NCI-H187 (cell line): ENCODE measurements at places on chromosomes 4 and X.

DNA sequence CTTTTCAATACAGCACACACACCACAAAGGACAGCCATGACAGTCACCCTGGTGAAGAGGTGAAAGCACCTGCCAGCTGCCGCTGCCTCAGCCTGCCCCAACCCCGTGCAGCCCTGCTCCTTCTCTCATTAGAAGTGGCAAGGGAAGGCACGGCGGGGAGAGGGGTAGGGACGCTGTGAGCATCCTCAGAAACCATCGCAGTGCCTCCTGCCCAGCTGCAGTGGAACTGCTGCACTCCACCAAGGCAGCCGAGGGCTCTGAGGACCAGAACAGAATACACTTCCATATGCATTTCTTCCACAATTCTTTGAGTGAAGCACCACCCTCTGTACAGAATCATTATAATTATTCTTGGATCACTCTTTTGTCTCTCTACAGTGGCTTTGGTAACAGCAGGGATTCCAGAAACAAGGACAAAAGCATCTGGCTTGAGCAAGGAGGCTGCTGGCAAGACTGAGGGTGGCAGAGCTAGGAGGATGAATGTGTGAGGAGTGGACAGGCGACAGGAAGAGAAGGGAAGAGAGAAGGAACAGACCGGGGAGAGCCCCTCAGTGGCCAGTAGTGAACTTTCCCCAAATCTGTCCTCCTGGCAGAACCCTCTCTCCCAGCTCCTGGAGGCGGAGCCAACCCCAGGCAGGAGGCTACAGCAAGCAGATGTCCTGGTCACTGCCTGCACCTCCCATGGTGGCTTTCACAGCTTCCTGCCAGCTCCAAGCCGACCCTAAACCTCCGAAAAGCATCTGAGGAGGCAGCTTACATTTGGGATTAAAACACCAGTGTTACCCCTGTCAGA lies 73.2 kb downstream of the MTNR1A start:
- no peak for DNase-seq

DNA sequence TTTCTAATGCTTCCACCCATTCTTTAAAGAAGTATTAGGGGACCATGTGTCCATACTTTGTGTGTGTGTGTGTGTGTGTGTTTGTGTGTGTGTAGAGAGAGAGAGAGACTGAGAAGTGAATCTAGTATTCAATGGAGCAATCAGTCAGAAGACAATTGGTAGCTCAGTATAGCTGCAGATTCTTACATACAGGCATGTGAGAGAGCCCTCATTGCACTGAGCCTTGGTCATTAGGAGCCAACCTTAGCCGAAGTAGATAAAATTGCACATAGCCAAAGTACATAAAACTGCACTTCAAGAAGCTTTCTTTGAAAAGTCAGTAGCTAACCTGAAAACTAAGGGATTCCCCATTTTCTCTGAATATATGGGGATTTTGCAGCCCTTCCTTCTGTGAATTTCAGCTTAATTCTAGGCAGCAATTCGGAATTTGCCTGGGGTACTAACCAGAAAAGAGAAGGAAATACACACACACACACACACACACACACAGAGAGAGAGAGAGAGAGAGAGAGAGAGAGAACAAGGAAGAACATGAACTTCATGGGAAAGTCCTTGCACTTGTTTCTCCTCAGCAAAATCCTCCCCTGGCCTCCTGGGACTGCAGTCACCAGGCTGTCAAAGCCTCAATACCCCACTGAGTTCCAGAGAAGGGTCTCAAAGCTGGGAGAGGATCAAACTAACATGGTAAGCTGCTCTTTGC lies 1.7 kb upstream of the PRDM8 start:
- no peak for DNase-seq

GRCh38 chrX:131778269-131779218 lies 234.7 kb downstream of the OR13H1 start:
- peak; percentile 74 for DNase-seq

- DNase-seq: no peak
Measured at GRCh38 chr4:139188648-139189416, 11.8 kb upstream of the ELF2 start.

DNA sequence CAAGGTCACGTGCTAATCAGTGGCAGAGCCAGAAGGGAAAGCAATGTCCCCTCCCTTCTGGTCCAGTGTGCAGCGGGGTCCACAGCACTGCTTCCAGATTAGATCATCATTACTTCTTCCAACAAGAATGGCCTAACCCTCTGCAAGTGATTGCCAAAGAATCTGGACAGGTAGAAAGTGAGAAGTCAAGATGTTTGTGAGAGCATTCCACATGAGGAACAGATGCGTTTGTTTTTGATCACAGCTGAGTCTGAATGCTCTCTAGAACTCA lies 147.7 kb downstream of the SHROOM3 start:
- DNase-seq: no peak

- no peak for DNase-seq
Measured at GRCh38 chrX:134180601-134181274, 56.2 kb upstream of the CCDC160 start.

- no peak for DNase-seq
Measured at GRCh38 chrX:119004920-119005524, 30.6 kb downstream of the LONRF3 start.

DNA sequence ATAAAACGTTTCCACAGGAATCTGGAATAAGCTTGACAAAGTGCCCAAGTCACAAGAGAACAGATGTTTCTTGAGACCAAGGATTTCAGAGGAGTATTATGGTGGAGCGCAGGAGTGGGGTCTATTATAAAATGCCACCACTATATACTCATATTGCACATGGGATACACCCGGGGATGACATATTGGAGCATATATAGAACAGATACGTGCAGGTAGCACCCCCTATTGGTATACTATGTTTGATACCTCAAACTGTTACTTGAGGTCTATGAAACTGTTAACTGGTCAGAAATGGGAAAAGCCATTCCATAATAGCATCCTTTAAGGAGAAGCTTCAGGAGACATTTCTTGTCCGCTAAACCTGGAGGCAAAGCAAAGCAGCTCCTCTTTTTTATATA lies 86.0 kb downstream of the PCYT1B start:
- DNase-seq: no peak

DNA sequence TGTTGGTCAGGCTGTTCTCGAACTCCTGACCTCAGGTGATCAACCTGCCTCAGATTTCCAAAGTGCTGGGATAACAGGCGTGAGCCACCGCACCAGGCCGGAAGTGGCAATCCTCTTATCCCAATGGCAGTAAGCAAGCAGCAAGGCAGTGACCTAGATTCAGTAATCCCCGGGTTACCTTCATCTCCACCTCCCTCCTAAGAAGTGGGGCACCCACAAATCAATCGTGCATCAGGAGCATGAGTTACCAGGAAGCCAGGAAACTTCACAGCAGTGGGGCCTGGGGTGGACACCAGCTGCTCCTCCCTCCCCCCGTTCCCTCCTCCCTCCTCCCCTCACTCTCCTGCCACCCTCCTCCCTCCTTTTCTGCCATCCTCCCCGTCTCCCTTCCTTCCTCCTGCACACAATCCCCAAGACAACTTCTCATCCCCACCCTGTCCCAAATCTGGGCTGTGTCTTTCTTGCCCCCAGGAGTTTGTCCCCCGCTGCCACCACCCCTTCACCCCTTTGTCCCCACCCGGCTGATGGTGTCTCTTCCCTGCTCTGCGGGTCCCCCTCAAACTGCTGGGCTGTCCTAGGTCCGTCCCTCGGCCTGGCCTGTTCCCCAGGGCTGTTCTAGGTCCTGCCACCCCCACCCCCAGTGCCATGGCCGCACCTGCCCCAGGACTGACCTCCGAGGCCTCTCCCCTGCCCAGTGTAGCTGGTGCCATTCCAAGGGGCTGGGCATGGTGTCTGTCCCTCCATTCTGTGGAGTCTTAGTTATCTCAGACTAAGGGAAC lies 2.2 kb downstream of the PDE6B start:
- no peak for DNase-seq

GRCh38 chr4:175657571-175657970 lies 154.5 kb downstream of the GPM6A start:
- no peak for DNase-seq

DNA sequence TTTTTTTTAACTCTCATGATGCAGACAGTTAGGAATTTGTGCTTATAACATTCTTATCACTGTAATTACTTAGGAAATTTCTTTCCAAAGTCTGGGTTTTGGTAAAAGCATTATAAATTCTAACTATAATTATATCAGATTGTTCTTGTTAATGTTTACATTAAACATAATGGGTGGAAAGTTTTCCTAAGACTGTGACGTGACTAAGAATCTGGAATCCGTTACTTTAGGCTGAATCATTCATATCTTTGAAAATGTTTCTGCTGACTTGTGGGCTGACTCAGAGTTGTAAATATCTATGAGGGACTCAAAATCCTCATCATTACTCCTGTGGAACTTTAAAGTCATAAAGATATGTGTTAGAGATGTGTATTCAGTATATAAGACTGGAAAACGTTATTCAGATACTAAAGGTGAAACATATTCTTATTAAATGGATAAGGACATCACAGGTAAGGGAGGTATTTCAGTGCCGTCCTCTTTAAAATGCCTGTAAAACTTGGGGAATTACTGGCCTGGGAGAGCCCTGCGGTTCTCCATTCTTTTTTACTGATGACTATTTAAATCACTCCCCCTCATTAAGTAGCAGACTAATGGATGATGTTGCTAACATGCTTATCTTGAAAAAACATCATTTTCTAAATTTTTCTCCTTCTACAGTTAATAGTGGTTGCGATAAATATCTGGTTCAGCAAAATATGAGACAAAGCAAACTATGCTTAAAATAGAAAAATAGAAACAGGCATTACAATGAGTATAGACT lies 159.0 kb downstream of the DCLK2 start:
- DNase-seq: no peak

DNA sequence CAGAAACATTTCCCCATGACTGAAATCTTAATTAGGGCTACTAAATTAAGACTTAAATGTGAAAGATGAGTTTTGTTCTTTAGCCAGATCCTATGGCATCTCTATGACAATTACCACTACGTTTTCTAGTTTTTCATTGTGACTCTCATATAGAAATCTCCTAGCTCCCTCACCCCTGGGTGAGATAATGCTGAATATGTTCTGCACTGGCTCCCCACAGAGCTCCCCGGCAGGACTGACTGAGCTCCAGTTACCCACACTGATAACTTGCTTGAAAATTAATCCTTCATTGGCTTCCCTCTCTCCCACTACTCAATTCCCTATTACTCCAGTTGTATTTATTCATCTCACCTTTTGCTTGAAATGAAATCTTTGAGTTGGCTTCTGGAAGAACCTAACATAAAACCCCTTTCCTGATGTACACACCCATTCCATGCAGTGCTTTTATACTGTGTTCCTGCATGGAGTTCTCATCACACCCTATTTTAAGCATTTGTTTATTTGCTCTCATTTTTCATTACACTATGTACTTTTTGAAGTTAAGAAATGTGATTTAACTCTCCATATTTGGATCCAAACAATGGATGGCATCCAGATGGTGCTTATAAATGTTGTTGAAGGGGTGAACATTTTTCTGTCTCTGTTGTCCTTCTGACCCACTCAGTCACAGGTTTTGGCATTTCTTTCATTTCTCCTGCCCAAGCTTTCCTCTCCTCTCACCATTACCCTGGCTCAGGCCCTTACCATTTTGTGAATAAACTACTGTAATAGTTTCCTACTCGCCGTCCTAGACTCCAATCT lies 623.4 kb downstream of the SPRY1 start:
- DNase-seq: no peak

GRCh38 chr4:42995343-42995944 lies 102.9 kb downstream of the GRXCR1 start:
- DNase-seq: no peak

DNA sequence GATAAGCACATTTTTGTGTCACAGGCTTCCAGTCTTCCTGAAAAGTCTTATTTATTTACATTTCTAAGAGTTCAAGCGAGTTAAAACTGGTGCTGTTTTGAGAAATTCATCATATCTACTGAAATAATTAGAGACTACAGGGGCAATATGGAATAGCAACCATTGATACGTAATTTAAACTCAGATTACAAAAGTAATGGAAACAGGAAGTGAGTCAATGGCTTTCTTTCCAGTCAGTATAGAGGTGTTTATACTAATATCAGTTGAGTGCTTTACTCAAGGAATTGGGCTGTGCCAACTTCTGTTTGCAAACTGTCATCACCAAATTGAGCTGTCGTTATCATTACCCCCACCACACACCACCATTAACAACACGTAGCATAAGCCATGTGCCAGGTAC lies 222.7 kb downstream of the COL25A1 start:
- no peak for DNase-seq

GRCh38 chrX:106862972-106863688 lies 40.0 kb downstream of the RIPPLY1 start:
- no peak for DNase-seq

- peak; percentile 76 for DNase-seq
Measured at GRCh38 chrX:131752493-131753198, 208.8 kb downstream of the OR13H1 start.

DNA sequence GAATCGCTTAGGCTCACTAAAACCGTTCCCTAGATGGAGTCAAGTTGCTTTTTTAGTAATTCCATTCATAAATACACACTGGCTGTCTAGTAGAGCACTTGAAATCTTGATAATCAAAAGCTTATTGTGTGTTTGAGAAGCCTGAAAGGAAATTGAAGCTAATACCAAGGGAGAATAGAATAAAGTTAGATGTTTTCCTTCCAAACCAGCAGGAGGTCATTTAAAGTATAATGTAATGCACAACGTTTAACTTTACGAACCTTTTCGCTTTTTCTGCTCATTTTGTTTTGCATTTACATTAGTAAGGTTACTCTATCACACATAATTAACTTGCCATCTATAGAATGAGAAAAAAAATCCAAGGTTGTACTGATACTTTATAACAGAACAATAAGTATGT lies 440.9 kb downstream of the NKX6-1 start:
- DNase-seq: no peak

DNA sequence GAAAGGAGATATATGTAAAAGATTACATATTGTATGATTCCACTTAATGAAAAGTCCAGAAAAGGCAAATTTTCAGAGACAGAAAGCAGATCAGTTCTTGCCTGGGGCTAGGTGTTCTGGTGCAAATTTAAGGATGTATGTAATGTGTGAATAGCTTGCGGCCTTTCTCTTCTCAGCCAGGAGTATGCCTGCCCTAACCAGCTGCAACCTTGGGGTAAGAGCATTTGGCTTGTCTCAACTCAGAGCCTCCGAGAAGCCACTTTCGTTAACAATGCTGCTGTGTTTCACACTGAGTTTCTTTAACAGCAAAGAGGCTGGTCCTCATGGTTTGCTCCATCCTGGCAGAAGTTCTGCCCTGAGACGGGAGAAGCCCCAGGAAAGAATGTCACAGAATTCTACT lies 102.7 kb downstream of the SPCS3 start:
- DNase-seq: no peak

DNA sequence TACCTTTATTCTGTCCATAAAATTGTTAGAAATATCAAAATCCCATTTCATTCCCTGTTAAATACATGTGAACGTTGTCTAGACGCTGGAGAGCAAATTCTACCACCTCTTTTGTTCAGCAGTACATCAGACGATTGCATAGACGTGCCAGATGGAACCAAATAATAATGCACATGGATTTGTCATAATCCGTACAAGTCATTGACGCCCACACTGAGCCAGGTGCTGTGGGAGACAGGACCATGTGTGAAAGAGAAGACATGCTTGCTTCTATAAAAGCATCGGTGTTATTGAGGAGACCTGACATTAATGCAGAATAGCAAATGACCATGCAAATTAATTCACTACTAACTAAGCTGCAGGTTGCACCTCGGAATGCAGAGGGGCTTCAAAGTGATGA lies 175.0 kb downstream of the PTTG2 start:
- DNase-seq: no peak
